Germinal center (tissue), 1 donor: ENCODE measurements at places on chromosomes 6 and 20.

DNA sequence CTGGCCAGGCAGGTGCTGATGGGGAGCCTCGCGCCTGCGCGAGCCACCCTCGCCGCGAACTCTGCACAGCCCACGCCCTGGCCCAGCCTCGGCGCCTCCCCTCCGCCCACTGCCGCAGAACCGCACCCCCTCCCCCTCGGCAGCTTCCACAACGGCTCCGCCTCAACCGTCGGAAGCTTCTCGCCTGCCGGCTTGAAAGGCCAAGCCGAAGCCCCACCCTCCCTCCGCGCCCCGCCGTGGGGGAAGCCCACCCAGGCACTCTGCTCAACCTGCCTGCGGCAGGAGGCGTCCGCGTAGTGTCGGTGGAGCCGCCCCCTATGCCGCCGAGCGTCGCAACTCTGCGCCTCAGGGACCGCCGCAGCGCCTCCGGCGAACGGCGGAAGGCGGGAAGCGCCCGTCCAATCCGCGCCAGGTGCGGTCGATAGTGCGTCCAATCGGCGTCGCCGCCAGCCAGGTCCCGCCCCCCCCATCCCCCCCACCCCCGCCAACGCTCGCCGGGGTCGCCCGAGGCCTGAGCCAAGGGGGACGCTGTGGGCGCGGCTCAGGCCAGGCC, at the start of gene SYCP2:
Gene SYCP2, minus strand, starts transcription at position 342 of the 553 bp plus-strand sequence. CDS start 11,224 bp downstream, outside the sequence.
- peak; percentile 66 for DNase-seq

GRCh38 chr6:42960243-42961019, at the start of gene GNMT:
Gene GNMT, plus strand, starts transcription at chr6:42960754. Its CDS starts 14 bp downstream, at chr6:42960768.
- peak; percentile 46 for DNase-seq

GRCh38 chr6:99605074-99605734, 1.4 kb upstream of the PRDM13 start:
- no peak for DNase-seq

DNA sequence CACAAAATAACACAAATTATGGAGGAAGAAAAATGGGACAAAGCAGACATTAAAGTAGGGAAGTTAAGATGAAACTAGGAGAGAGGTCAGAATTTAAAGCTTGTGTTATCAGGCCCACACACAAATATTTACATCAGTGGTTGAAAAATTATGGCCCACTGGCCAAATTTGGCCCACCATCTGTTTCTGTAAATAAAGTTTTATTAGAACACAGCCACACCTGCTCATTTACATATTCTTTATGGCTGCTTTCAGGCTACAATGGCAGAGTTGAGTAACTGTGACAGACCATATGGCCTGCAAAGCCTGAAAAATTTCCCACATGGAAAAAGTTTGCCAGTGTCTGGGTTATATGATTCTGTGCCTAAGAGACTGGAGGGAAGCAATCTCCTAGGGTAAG, 49.0 kb downstream of the SLC22A23 start:
- DNase-seq: no peak

- no peak for DNase-seq
Observed at GRCh38 chr6:83433177-83433576, 2.3 kb upstream of the ME1 start.

DNA sequence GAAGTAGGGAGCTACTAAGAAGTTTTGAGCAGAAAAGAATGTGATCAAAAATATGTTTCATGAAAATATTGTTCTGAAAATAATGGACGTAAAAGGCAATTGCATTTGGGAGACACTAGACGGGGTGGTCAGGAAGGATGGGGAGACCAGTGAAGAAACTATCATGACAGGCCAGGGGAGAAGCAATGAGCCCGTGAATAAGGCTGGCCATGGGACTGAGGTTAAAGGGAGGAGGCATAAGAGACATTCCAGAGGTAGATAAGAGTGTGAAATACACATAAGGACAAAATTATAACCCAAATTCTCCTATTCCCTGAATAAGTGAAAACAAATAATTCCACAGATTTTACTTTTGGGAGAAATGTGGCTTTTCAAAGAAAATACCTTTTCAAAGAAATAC, 51.7 kb downstream of the MARCKS start:
- no peak for DNase-seq

DNA sequence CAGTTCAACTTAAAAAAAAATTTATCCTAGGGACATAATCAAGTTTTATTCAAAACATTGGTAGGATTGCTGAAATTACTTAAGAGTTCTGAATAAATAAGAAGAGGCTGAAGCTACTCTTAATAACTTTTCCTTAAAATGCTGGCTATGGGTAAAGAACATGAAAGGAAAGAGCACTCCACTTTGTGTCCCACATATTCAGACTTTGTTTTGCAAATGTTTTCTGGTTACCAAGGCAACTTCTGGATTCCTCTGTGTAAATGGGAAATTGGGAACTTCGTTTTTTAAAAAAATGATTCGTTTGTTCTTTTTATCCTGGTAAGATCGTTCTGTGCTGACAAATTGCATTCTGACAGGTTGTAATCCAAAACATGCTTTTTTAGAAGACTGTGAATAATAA, 115.0 kb downstream of the KIF6 start:
- DNase-seq: no peak

- DNase-seq: no peak
Observed at GRCh38 chr20:5899444-5899843, 50.9 kb downstream of the TRMT6 start.

- DNase-seq: no peak
Observed at GRCh38 chr20:34532320-34532719, 16.1 kb downstream of the DYNLRB1 start.

GRCh38 chr20:35284267-35284991, at the start of gene EIF6:
Gene EIF6, minus strand, starts transcription at chr20:35284772. Its CDS starts 285 bp downstream, at chr20:35284487.
- peak; percentile 84 for DNase-seq

- no peak for DNase-seq
Observed at GRCh38 chr6:4858194-4859015, 82.2 kb downstream of the CDYL start.

DNA sequence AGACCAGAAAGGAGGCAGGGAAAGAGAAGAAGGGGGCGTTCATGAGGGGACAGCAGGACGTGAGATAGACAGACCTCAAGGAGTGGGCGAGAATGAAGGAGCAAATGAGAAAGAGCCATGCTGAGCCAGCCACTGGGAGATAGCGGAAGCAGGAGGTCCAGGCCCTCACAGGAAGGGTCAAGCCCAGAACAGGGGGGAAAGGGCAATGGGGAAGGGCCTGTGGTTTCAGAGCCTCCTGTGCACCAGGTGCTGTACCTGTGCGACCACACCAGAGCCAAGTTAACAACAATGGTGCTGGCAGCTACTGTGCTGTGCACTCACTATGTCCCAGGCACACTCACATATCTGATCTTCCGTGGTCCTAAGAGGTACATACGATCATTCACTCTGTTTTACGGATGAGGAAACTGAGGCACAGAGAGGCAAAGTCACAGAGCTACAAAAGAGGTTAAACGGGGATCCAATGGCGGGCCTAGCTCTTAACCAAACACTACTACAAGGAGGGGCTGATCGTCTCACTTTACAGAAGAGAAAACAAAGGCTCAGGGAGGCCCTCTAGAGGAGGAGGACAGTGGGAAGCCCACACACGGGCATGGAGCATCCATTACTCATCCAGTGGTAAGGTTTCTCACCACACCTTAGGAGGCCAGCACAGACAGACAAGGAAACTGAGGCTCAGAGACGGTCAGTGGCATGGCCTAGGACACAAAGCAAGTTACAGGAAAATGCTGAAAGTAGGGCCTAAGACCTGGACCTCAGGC, 129.1 kb downstream of the PREX1 start:
- no peak for DNase-seq

GRCh38 chr6:5084781-5085647, at the start of gene PPP1R3G:
Gene PPP1R3G, plus strand, starts transcription at chr6:5085341. Its CDS starts 145 bp downstream, at chr6:5085486.
- peak; percentile 40 for DNase-seq

DNA sequence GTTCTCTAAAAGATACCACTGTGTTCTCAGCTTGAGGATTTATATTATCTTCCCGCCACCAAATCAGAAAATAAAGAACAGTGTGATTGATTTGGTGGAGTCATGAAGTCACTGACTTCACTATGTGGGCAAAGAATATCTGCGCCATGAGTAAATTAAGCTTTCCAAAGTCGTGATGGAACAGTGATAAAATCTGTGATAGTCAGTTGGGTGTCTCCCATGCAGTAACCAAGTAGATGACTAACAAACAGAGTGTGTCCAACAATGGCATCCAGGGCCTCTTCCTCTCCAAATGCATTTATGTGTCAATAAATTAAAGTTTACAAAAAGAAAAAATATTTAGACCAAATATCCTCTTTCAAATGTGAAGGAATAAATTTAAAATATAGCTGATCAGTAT, 87.0 kb upstream of the DST start:
- no peak for DNase-seq

GRCh38 chr20:61322151-61322865, 70.2 kb downstream of the CDH4 start:
- no peak for DNase-seq

DNA sequence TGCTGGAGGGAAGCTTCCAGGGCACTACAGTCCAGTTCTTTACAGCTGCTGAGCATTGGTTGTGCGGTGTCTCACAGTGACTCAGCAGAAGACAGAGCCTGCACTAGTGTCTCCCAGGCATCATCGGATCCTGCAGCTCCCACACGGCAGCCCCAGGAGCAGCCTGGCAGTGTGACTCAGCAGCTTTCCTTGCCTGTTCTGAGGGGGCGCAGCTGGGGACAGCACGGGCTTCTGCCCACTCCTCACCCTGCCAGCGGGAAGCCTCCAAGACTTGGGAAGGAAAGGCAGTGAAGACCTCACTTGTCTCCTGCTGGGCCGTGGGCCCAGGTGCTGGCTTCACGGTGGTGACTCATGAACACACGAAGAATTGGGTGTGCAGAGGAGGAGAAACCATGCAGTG, 165.4 kb downstream of the SYNDIG1 start:
- no peak for DNase-seq

DNA sequence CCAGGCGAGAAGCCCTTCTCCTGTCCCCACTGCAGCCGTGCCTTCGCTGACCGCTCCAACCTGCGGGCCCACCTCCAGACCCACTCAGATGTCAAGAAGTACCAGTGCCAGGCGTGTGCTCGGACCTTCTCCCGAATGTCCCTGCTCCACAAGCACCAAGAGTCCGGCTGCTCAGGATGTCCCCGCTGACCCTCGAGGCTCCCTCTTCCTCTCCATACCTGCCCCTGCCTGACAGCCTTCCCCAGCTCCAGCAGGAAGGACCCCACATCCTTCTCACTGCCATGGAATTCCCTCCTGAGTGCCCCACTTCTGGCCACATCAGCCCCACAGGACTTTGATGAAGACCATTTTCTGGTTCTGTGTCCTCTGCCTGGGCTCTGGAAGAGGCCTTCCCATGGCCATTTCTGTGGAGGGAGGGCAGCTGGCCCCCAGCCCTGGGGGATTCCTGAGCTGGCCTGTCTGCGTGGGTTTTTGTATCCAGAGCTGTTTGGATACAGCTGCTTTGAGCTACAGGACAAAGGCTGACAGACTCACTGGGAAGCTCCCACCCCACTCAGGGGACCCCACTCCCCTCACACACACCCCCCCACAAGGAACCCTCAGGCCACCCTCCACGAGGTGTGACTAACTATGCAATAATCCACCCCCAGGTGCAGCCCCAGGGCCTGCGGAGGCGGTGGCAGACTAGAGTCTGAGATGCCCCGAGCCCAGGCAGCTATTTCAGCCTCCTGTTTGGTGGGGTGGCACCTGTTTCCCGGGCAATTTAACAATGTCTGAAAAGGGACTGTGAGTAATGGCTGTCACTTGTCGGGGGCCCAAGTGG, 5.3 kb downstream of the SNAI1 start:
- no peak for DNase-seq

DNA sequence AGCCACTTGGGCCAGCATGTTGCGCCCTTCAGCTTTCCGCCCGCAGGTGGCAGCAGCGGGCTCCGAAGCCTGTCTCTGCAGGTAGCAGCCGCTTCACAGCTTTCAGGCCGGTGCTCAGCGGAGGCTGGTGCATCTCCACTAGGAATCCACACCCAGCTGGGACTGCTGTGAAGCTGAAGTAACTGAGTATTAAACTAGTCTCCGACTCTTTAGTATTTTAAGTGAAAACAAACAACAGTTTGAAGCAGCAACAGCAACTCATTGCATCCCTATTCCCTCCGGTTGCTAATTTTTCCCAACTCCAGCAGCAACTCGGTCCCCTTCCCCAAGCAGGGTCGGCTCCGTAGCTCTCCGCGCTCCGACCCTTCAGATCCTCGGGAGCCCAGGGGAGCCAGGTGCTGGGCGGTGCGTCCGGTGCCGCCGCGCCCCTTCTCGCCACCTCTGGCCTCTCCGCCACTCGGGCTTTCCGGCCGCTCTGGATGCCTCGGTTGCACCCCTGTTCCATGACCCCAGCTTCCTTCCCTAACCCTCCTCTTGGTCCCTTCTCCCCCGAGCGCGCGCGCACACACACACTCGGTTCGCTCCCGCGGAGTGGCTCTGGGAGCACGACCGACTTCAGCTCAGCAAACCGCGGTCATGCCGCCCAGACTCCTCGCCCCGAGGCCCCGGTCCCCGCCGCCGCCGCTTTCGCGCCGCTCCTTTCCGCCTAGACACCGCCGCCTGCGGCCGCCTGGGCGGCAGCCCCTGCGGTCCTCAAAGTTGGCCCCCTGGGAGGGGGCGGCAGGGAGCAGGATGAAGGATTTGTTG, 765 bp upstream of the NKAIN2 start:
- DNase-seq: peak; percentile 63

GRCh38 chr6:20481281-20481680, 53.0 kb upstream of the CDKAL1 start:
- no peak for DNase-seq

DNA sequence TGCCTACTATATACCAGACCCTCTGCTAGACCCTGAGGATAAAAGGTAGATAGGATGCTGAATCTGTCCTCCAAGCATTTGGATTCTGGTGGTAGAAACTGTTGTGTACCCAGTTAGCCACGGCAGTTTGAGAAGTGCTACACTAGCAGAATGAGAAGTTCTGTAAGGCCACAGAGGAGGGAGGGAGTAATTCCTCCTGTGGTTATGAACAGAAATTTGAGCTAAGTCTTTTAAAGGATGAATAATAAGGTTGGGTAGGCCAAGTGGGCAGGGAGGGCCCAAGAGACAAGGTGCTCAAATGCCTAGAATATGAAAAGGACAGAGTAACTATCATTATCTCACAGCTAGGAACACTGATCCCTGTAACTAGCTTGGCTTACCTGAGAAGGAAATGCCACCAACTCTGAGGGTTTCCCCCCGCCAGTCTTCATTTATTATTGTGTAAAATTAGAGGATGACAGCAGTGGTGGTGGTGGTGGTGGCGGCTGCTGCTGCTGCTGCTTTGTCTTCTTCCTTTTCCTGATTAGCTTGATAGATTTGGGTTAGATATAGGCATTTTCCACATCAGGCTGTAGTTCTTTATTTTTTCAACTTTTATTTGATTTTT, 243.3 kb downstream of the PRL start:
- DNase-seq: no peak

- peak; percentile 39 for DNase-seq
Observed at GRCh38 chr6:88612631-88613030, 350.8 kb downstream of the RNGTT start.

GRCh38 chr6:8336406-8337057, 98.8 kb downstream of the SLC35B3 start:
- DNase-seq: no peak

- DNase-seq: no peak
Observed at GRCh38 chr6:30149858-30150550, 11.0 kb downstream of the TRIM10 start.

DNA sequence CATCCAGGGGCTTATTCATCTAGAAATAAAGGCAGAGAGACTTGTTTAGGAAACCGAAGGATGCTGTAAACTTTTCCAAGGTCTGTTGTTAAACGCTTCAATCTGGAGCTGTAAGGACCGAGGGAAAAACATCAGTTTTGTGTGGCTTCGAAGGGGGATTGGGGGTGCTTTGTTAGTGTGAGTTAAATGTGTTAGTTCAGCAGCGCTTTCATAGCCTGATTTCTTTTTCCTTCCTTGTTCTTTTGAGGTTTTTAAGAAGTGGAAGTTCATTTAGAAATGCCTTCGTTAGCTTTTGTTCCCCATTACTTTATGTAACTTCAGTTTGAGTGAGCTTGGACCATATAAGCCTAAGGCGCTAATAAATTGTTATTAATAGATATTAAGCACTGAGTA, 1.5 kb downstream of the ANKS1A start:
- no peak for DNase-seq
